ENCODE measurements at places on chromosomes 4 and X. TPM values are rescaled to one million over a fixed set of nuclear protein-coding genes. Genes with fewer than 3 reads are reported as not detected.

DNA sequence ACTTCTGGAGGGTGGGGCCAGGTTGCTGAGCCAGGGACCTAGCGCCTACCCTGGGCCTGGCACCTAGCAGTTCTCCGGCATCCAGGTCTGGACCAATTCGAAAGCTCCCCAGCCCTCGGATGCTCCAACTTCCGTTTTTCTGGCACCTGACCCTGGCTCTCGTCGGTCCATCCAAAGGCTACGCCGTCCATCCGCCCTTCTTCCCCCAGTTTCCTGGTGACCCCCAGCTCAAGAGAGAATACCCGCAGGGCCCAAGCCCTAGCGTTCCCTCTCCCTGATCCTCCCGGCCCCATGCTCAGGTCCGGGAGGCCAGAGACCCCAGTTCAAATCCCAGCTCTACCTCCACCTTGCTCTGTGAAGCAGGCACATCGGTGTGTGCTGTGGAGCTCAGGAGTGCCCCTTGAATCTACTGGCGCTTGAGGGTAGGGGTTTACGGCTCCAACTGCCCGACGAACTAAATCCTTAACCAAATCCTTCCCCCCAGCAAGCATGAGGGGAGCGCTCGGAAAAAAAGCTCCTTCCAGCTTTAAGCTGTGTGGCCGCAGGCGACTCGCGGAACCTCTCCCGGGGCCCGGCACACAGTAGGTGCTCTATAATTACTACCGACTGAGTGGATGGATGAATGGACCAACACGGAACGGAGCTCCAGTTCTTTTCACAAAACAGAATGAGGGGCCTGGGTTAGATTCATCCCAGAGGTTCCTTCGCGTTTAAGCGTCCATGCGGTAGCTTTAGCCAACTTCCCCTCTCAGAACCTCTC, 1.1 kb downstream of the CRMP1 start:
- H3K27me3 ChIP-seq, result peaks cover 71% of the 10 kb centered on the region
- DNase-seq, result no peak
- H3K36me3 ChIP-seq, result no peaks in the 10 kb centered on the region
- H3K4me1 ChIP-seq, result peaks cover 5% of the 10 kb centered on the region
- H3K4me3 ChIP-seq, result no peak overlapping the region

GRCh38 chr4:93779228-93779627, 49.3 kb upstream of the ATOH1 start:
- H3K27ac ChIP-seq, result no peak overlapping the region
- no peak for DNase-seq
- no peaks in the 10 kb centered on the region for H3K27me3 ChIP-seq

GRCh38 chr4:17033025-17033767, 134.8 kb upstream of the LDB2 start:
- H3K27me3 ChIP-seq, result no peaks in the 10 kb centered on the region
- H3K36me3 ChIP-seq, result no peaks in the 10 kb centered on the region

- no peak overlapping the region for H3K4me3 ChIP-seq
- no peaks in the 10 kb centered on the region for H3K36me3 ChIP-seq
- DNase-seq, result no peak
- H3K4me1 ChIP-seq, result no peaks in the 10 kb centered on the region
Observed at GRCh38 chrX:17967888-17968287, 106.8 kb upstream of the RAI2 start.

DNA sequence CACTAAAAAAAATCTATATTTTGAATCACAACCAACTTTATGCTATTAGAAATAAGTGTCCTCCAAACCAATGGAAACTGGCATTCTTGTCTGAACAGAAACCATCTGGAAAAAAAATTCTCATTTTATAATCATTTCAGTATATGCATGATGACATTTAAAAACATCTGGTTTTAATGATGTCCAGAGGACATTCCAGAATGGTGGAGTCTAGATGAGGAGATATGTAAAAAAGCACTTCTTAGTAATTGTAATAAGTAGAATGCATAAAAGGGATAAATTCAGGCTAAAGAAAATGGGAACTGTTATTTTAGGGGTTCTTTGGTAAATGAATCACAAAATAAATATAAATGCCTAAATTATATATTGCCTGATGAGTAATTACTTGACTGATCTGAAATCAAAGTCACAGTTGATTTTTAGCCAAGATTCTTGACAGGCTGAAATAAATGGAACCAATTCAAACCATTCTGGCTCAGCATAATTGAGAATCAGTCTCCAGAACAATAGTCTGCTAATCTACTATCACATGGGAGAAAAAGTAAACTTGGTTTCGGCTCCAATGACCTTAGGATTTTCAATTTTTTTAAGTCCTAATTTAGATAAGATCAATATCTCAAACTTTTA, 636.6 kb downstream of the FAT4 start:
- no peak overlapping the region for H3K27ac ChIP-seq
- DNase-seq, result no peak
- no peaks in the 10 kb centered on the region for H3K4me1 ChIP-seq
- no peaks in the 10 kb centered on the region for H3K27me3 ChIP-seq
- no peak overlapping the region for H3K4me3 ChIP-seq
- H3K36me3 ChIP-seq, result no peaks in the 10 kb centered on the region

GRCh38 chr4:124526331-124526730, 186.2 kb downstream of the ANKRD50 start:
- H3K36me3 ChIP-seq, result no peaks in the 10 kb centered on the region
- no peaks in the 10 kb centered on the region for H3K27me3 ChIP-seq
- no peak for DNase-seq
- no peaks in the 10 kb centered on the region for H3K4me1 ChIP-seq

GRCh38 chrX:63560601-63561218, 209.6 kb upstream of the SPIN4 start:
- no peaks in the 10 kb centered on the region for H3K27me3 ChIP-seq
- DNase-seq, result peak; percentile 34
- peak overlapping the region; percentile 59 for H3K4me3 ChIP-seq
- H3K4me1 ChIP-seq, result no peaks in the 10 kb centered on the region
- peak overlapping the region; percentile 88 for H3K27ac ChIP-seq

DNA sequence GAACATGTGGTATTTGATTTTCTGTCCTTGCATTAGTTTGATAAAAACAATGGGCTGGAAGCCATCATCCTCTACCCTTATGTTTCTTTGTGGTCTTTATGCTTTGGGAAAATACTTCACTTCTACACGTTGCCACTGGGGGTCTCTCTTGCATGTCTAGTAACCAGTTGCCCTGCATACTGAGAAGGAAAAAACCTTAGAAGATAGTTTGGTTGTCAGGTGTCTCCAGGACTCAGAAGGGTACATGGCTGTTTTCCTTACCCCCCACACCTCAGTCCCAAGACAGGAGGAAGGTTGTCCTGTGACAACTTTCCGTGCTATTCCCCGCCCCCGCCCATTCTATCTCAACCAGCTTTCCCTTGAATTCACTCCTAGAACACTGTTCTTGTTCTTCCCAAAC, 62.1 kb upstream of the LANCL3 start:
- DNase-seq, result no peak
- H3K27me3 ChIP-seq, result no peaks in the 10 kb centered on the region
- H3K36me3 ChIP-seq, result no peaks in the 10 kb centered on the region

- no peaks in the 10 kb centered on the region for H3K36me3 ChIP-seq
- no peaks in the 10 kb centered on the region for H3K4me1 ChIP-seq
- no peak overlapping the region for H3K4me3 ChIP-seq
- no peak for DNase-seq
- H3K27me3 ChIP-seq, result peaks cover 16% of the 10 kb centered on the region
- no peak overlapping the region for H3K27ac ChIP-seq
Observed at GRCh38 chr4:7398104-7398423, 36.7 kb downstream of the PSAPL1 start.

GRCh38 chr4:181601103-181601502, 642.1 kb upstream of the TENM3 start:
- no peaks in the 10 kb centered on the region for H3K36me3 ChIP-seq
- DNase-seq, result no peak
- H3K4me1 ChIP-seq, result no peaks in the 10 kb centered on the region
- no peaks in the 10 kb centered on the region for H3K27me3 ChIP-seq
- H3K4me3 ChIP-seq, result no peak overlapping the region

DNA sequence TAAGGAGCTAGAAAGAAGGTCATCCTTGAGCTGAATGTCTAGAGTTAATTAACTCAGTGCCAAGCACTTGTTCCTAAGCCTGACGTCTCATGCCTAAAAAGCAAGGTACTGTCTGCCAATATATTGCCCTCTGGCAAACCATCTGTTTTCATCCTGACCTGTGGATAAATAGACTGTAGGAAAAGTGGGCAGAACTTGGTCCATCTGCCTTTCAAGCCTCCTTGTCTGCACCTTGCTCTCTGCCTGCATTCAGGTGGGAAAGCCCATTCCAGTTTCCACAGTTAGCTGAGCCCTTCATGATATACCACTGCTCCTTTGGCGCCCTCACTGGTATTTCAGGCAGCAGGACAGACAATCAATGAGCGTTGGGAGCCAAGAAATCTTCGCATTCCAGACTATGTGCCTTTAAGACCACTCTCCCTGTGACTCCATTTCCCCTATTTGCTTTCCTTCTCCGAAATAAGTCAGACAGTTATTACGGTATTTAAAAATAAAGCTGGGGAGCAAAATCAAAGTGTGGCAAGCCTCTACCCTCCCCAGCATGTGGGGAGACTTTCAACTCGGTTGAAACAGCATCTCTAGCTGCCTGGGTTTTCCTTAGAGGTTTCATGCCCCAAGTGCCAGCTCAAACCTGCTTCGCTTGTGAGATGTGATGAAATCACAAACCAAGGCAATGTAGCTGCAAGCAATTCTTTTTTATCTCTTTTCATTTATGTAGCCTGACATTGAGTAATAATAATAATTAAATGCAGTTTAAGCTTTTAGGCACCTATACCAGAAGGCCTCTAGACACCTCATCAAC, 2.5 kb upstream of the CCDC149 start:
- no peaks in the 10 kb centered on the region for H3K36me3 ChIP-seq
- H3K4me3 ChIP-seq, result no peak overlapping the region
- H3K4me1 ChIP-seq, result peaks cover 4% of the 10 kb centered on the region
- no peak for DNase-seq
- no peak overlapping the region for H3K27ac ChIP-seq
- H3K27me3 ChIP-seq, result no peaks in the 10 kb centered on the region

DNA sequence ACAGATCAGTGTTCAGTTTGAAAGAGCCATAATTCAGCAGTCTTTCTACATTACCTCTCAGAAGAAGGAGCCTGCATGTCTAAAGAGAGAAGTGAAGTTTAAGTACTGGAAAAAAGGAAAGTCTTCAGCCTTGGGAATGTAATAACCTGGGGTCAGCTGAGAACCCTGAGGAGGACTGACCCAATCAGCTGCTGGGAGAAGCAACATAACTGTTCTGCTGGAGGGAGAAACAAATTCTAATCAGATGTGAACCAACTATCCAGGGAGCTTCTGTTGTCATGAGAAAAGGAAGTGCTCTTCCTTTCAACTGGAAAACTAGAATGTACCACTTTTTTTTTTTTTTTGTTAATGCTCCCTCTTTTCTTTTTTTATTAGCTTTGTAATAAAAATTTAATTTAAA, 64.5 kb upstream of the PDE5A start:
- no peak overlapping the region for H3K4me3 ChIP-seq
- H3K27ac ChIP-seq, result no peak overlapping the region

GRCh38 chr4:18934197-18934596, 912.6 kb upstream of the LCORL start:
- no peaks in the 10 kb centered on the region for H3K36me3 ChIP-seq
- H3K4me1 ChIP-seq, result no peaks in the 10 kb centered on the region
- no peak for DNase-seq
- no peak overlapping the region for H3K27ac ChIP-seq
- H3K27me3 ChIP-seq, result no peaks in the 10 kb centered on the region

- DNase-seq, result no peak
- no peak overlapping the region for H3K27ac ChIP-seq
- H3K36me3 ChIP-seq, result no peaks in the 10 kb centered on the region
- H3K27me3 ChIP-seq, result no peaks in the 10 kb centered on the region
Observed at GRCh38 chrX:46819136-46819535, 17.7 kb upstream of the RP2 start.

DNA sequence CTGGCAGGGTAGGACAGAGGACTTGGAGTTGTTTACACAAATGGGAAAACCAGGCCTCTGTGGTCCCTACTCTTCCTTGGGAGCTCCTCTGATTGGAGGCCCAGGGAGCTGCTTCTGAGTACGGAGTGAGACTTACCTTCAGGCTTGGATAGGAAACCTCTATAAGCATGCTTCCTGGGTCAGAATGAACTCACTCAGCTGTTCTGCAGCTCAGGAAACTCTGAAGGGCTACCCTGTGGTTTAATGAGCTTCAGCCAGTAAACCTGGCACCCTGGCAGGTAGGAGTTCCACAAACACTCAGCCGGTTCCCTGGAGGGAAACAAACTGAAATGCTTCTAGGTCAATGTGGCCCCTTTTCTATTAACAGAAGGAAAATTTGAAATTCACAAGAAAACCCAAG, 51.0 kb upstream of the TFDP3 start:
- no peaks in the 10 kb centered on the region for H3K4me1 ChIP-seq
- H3K27ac ChIP-seq, result no peak overlapping the region
- H3K4me3 ChIP-seq, result no peak overlapping the region
- H3K27me3 ChIP-seq, result no peaks in the 10 kb centered on the region

- H3K4me3 ChIP-seq, result no peak overlapping the region
- no peak overlapping the region for H3K27ac ChIP-seq
- DNase-seq, result no peak
- no peaks in the 10 kb centered on the region for H3K4me1 ChIP-seq
- H3K27me3 ChIP-seq, result no peaks in the 10 kb centered on the region
- no peaks in the 10 kb centered on the region for H3K36me3 ChIP-seq
Observed at GRCh38 chrX:39165773-39166172, 364.5 kb downstream of the MID1IP1 start.

DNA sequence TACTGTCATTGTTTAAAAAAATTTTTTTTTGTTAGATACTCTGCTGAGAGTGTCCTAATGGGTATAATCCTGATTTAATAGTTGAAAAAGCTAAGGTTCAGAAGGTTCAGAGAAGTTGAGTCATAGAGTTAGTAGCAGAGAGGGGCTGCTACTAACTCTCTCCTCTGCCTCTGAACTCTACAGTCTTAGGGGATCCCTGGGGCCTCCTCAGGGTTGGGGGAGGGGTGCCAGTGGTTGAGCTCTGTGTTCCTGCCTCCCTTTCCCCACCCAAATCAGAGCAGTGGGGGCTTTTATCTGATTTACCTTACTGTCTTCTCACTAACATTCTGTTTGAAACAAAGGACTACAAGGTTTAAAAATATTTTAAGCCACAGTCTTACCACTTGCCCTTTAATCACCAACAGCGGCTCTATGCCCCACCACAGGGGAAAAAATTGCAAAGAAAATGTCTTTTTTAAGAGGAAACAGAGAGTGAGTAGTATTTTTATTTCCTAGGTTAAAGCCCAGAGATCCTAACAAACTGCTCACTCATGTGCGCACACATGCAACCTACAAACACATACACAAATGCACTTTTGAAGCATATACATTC, 102.2 kb upstream of the ATP6AP2 start:
- H3K4me3 ChIP-seq, result no peak overlapping the region
- H3K27ac ChIP-seq, result no peak overlapping the region
- H3K4me1 ChIP-seq, result no peaks in the 10 kb centered on the region

The NDP gene
- not detected for total RNA-seq

The GUCY1A1 gene
- 15.5 TPM for total RNA-seq

The ATP2B3 gene
- total RNA-seq, result not detected

The EDNRA gene
- total RNA-seq, result 8.4 TPM

The F8A3 gene
- 9.4 TPM for total RNA-seq

The LINC00632 gene
- 8.4 TPM for total RNA-seq

The ARR3 gene
- total RNA-seq, result not detected

The DCLK2 gene
- 0.29 TPM for total RNA-seq

The MED12 gene
- total RNA-seq, result 25.5 TPM

The PAGE2 gene
- not detected for total RNA-seq

The IRS4 gene
- total RNA-seq, result not detected

Measured in gastrocnemius medialis (tissue), 4 donors.